Stimulated activated CD8-positive, alpha-beta memory T cell treated with anti-CD3 and anti-CD28 coated beads, Interleukin-7, amount 100 ng/mL, for 1 hour (primary cell): ENCODE measurements at places on chromosomes 2 and 18.

DNA sequence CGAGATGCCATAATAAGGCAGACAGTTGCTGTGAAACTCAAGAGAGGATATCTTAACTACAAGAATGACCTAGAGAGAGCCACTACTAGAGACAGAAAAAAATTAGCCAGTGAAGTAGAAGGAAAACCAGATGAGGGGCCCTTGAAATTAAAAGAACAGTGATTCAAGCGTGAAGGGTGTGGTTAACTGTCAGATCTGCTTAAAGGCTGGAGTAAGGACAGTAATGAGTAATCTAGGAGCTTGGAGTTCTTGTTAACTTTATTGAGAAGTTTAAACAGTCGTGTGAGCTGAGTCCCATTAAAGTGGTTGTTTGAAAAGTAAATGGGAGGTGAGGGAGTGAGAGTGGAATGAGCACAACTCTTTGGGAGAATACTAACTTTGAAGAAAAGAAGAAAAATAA is 21.3 kb downstream of the PIGN start:
- DNase-seq, result no peak

- no peak for DNase-seq
Observed at GRCh38 chr2:95231723-95232122, 24.4 kb downstream of the ZNF892 start.

DNA sequence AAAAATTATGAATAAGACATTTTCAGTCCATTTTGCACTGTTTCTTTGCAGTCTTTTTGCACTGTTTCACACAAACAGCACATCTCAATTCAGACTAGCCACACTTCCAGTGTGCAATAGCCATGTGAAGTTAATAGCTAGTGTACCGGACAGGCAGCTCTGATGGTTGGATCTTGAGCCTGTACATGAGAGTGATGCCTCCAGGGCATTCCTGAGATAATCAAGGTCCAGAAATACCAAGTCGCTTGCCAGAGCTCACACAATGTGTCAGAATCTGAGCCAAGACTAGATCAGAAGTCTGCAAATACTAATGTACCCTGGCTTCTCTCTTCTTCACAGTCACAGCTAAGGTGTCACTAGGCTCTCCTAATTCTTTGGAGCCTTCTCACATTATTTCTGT is 180.2 kb downstream of the OSR1 start:
- DNase-seq, result no peak

DNA sequence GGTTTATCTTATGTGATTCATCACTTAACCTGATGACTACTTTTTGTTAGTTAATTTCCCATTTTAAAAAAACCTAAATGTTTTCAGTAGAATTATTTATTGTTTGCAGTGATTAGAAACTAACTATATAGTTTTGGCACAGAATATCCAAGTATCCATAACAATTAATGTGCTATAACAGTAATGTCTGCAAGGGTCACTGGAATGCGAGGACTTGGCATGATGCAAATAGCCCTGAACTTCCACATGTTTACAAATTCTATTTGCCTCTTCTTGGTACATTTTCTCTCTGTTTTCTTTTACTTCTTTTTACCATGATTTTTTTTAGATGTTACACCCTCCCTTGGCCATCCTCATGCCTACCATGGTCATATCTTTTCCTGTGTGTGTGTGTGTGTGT is 49.3 kb upstream of the GALNT3 start:
- DNase-seq, result no peak

- DNase-seq, result peak; percentile 1
Observed at GRCh38 chr18:45106331-45106774, 425.7 kb downstream of the SETBP1 start.

GRCh38 chr18:49651033-49651432 is 89.2 kb downstream of the LIPG start:
- no peak for DNase-seq

GRCh38 chr2:46299365-46300263 is 2.4 kb downstream of the EPAS1 start:
- no peak for DNase-seq

DNA sequence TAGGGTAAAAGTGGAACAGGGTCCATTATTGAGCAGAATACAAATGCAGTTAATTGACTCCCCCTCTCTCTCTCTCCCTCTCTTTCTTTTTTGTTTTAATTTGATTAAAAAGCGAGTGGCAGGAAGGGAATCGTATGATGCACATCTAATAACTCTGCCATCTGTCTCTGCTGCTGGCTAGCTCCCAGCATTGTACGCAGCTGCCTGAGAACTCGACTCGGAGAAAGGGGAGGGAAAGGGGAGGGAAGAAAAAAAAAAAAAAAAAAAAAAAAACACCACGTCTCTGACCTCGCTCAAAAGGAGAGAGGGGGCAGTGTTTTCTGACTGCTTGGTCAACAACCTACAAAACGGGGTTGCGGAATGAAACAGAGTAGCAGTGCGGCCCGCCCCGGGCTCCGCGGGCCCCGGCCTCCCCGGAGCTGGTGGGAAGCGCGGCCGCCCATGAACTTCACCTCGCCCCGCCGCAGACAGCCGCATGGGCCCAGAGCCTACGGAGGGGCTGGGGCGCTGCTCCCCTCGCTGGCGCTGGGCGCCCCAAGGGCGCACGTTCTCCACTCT is 265.7 kb downstream of the TCF4 start:
- DNase-seq, result no peak

GRCh38 chr18:76503649-76504386 is 8.8 kb upstream of the ZNF516 start:
- no peak for DNase-seq

GRCh38 chr2:34229998-34230397 is 630.9 kb upstream of the FAM98A start:
- no peak for DNase-seq

DNA sequence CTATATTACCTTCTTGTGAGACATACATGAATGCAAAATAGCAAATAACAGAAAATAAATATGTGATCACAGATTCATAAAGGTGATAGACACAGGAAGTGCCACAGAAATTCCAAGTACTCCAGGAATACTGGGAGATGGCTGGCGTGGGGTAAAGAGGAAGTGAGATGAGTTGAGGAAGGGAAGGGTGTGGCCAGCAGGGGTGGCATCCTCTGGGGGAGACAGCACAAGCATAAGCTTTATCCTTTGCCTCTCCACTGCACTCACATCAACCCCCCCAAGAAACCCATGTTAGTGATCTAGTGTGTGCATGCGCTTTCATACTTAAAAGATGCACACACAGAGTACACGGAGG is 94.8 kb upstream of the B3GNT7 start:
- DNase-seq, result no peak

DNA sequence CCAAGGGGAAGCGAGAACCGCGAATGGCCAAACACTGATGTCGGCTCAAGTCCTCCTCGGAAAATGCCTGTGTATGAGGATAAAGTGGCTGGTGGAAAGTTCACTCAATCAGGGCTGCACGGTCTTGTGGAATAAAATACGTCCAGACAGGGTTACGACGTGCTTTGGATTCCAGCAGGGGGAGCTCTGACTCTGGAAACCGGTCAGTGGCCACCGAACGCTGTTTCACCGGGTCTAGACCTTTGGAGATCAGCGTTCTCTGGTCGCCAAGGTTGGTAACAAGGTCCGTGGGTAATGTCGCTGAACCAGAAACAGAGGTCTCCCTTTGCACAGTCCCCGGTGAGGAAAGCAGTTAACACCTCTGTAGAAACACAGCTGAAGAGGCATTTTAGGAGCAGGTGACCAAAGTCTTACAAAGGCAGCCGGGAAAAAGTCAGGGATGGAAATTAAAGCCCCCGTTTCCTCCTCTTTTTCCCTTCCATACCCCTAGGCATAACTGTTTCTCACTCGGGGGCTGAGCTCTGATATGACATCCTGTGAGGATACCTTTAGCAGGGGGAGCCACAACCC is 47.8 kb downstream of the CDCA7 start:
- peak; percentile 33 for DNase-seq

- DNase-seq, result no peak
Observed at GRCh38 chr2:20584399-20585358, 66.2 kb downstream of the HS1BP3 start.

- no peak for DNase-seq
Observed at GRCh38 chr2:59585655-59586054, 967.8 kb downstream of the BCL11A start.

DNA sequence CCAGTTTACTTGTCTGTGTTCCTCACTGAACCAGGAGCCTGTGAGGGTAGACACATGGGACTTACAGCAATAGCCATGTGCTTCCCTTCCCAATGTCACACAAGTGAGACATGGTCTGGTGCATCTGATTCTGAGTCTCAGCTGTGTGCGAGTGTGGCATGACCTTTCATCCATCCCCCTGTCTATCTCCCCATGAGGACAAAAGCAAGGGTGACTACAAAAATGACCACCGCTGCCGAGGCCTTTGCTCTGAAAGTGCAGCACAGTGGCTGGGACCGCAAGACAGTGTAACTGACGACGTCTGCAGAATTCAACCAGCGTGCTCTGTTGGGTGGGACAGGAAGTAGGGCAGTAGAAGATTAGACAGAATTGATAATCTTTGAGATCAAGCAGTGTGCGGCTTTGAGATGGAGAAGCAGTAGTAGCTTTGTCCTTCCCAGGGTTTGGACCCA is 50.5 kb downstream of the RAB31 start:
- DNase-seq, result no peak

- no peak for DNase-seq
Observed at GRCh38 chr2:129201696-129202095, 777.8 kb upstream of the RAB6C start.

- no peak for DNase-seq
Observed at GRCh38 chr2:201234663-201235135, 25.6 kb upstream of the CASP8 start.

GRCh38 chr2:55114597-55114996 is 64.3 kb upstream of the RTN4 start:
- DNase-seq, result no peak

DNA sequence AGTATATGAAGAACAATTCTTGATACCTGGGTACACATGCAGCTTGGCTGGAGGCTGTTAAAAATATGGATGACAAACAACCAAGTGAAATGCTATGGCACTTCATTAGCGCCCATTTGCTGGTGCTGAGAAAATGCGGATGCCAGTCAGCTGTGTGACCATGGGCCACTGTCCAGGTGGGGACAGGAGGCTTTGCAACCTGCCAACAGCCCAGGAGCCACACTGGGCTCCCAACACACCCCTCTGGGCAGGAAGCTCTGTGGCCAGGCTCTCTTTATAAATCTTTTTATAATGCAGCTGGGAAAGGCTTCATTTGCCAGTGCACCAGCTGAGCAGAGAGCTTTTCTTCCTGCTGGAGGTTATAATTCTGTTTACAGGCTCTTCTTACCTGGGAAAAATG is 19.9 kb downstream of the RNF144A start:
- no peak for DNase-seq

DNA sequence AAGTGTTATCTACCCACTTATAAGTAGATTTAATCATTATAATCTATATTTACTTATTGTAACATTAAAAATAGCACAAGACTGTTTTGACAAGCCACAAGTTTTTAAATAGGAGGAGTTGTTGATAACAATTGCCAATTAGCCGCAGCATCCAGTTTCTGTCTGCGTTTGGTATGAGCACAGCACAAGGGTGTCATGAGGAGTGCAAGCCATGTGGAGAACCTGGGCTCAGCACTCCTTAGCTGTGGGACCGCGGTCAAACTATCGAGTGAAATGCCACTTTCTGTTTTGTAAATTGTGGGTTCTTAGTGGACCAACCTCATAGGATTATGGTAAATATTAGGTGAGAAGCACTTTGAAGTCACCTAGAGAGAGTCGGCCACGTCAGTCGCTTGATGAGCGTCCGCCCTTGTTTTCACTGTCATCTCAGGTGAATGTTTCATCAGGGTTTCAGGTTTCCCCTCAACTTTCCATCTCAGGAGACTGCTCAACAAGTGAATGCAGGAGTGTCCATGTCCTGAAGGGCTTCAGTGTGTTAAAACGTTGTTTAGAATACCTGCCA is 294.5 kb downstream of the ZNF407 start:
- no peak for DNase-seq

DNA sequence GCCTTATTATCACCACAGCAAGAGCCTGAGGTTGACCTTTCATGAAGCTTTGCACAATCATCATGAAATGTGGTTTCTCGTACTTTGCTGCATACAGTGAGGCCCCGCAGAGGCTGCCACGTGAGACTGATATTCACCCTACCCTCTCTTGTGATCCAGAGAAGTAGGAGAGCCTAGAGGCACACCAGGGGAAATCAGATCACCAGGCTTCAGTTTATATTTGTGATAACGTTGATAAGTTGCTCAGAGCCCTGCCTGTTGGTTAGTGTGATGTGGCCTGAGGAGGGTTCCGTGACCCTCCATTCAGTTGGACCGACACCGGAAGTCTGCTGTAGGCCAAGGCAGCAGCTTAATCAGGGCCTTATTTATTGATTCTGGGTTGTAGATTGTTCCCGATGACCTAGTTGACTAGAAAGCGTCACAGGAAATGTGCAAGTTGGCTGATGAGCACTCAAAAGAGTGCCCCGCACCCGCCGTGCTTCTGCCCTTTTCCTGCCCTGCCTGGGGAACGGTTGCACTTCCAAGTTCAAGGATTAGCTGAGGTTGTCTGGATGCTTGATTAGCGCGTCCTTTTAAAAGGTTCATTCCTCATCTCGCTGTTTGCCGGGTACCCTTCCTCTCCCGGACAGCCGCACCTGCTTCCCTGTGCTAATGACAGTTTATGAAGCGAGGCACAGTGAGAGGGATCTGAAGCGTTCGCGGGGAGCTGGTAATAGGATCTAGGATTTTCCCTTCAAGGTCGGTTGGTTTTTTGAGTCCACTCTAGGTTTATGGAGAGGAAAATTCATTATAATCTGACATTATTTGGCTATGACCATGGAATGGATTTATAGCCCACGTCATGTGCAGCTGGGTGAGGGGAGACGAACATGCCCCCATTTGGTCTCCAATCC is 146.4 kb downstream of the SH3RF3 start:
- DNase-seq, result no peak

DNA sequence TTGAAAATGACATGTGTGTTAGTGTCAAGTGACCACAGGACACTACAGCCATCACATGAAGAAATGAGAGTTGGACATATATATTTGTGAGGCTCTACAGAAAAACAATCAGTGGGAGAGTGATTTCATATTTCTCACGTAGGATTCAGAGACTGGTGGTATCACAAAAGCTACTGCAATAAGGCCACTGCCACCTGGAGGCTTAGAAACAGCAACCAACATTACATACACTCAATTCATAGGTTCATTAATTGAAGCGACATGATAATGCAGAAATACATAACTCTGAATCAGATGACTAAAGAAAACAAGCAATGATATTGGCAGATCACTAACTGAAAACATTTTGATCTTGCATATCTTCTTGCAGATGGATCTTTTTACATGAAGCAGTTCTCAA is 248.1 kb upstream of the KLHL14 start:
- no peak for DNase-seq

GRCh38 chr2:237254911-237255578 is 158.9 kb downstream of the COL6A3 start:
- no peak for DNase-seq

- DNase-seq, result no peak
Observed at GRCh38 chr18:77205769-77206168, 43.9 kb upstream of the GALR1 start.

GRCh38 chr2:194346193-194346592 is 1310.8 kb upstream of the SLC39A10 start:
- no peak for DNase-seq

- no peak for DNase-seq
Observed at GRCh38 chr18:62634979-62635630, 80.2 kb upstream of the PHLPP1 start.
